GM03348 (cell line): ENCODE measurements at places on chromosomes 6 and 20.

DNA sequence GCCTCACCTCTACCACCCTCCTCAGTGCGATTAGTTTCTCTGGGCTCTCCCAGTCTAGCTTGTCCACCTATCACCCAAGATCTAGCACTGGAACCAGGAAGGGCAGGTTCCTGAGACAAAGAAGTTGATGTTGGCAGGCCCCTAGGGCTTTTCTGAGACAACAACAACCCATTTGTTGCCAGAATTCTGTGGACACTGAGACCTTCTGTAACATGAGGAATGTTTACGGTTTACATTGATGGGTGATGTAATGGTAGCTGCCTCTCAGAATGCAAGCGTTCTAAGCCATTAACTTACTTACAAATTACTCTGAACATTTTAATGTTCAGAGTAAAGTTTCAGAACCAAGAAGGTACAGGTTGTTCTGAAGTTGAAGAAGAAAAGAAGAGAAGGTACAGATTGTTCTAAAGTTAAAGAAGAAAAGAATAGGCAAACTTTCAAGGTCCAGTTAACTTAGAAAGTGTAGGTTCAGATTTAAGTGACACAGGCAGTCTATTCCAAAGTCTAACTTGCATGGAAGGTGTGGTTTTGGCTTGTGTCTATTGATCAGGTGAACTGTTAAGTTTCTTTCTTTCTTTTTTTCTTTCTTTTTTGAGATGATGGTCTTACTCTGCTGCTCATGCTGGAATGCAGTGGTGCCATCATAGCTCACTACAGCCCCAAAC lies 3.7 kb upstream of the MED23 start:
- no peak for DNase-seq

DNA sequence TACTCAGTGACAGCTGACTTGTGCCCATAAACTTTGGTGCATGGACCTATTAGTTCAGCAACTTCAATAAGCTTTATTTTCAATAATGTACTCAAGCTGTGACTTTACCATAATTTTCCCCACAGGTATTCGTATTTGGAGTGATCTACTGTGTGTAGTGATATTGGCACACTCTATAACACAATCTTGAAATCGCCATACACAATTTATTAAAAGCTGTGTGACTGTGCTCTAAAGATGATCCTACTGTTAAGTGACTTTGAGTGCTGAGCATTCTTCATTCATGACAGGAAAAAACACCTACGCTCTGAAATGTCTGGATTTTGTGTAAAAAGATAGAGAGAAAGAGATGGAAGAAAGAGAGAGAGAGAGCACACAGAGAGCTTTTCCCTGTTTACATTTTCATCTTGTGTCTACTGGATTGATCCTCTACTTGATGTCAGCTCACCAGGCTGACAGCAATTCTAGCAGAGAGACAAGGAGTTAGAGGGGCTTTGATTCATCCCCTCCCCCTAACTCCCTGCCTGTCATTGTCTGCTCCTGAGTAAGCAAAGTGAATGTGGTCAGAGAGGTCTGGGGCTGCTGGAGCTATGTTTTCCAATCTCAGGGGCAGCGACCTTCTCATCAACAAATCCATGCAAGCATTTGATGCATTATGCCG lies 538.7 kb upstream of the POU3F2 start:
- DNase-seq = no peak

DNA sequence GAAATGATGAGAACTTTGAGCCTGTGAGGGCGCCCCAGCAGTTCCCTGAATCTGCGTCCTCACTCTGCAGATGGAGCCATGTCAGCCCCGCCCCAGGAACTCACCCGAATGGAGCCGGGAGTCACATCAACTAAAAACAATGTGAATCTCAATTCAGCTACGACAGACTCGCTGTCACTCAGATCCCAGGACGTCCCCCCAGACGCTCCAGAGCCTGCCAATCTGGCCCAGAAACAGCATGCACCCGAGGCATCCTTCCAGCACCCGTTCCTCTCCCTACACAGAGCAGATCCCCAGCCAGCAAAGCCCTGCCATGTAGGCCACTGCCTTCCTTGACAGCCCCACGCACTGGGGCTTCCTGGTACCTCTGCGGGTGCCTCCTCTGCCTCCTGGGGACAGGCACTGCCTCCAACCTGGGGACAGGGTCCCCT lies 248.0 kb downstream of the TTLL2 start:
- DNase-seq = no peak

DNA sequence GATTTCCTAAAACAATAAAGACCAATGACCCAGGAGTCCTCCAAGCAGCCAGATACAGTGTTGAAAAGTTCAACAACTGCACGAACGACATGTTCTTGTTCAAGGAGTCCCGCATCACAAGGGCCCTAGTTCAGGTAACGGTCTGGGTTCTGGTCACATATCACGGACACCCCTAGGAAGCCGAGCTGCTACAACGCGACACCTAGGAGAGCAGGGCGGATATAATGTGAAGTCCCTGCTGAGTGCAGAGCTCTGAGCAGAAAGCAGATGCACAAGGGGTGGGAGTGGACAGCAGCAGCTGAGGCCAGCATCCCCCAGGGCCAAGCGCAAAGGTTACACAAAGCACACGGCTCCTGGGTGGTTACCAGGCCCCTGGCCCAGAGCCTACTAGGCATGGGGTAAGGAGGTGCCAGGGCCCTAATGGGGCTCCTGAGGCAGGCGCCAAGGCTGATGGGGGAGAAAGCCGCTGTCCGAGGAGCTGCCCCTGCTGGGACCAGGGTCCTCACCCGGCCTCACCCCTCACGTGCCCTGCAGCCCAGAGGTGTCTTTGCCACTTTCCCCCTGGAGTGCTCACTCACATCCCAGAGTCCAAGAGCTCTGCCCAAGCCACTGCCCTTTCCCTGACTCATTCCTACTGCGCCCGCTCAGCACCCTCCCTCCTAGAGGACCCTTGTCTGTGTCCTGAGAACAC lies 8.4 kb downstream of the CST7 start:
- DNase-seq = no peak

DNA sequence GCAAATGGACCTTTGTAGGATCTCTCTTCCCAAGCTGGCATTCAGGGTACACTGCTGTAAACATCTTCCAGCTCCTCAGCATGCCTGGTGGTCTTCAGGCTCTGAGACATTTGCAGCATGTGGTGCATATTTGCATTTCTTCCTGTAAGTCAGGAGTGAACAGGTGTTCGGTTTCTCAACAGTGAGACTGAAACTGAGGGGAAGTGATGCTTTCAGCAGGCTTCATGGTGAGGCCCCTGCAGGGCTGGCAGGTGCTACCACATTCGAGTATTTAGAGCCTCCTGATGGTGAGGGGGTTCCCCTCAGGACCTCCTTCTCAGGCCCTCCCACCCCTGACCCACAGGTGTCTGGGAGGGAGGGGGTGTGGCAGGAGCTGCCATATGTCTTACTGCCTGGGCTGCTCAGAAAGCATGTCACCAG lies 15.1 kb downstream of the MYBL2 start:
- DNase-seq = no peak

DNA sequence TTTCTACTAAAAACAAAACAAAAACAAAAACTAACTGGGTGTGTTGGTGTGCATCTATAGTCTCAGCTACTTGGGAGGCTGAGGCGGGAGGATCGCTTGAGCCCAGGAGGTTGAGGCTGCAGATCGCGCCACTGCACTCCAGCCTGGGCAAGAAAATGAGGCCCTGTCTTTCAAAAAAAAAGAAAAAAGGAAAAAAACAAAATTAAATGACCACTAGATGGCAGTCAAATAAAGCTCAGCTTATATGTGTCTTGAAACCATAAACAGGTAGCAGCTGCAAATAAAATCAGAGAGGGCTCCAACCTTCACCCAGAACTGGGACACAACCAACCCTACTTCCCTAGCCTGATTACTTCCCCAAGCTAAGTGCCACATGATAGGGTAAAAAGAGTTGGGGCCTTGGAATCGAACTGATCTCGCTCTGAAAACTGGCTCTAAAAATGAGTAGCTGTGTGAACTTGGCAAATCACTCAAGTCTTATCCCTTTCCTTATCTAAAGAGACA lies 67.1 kb upstream of the ADGRF4 start:
- peak; percentile 46 for DNase-seq

DNA sequence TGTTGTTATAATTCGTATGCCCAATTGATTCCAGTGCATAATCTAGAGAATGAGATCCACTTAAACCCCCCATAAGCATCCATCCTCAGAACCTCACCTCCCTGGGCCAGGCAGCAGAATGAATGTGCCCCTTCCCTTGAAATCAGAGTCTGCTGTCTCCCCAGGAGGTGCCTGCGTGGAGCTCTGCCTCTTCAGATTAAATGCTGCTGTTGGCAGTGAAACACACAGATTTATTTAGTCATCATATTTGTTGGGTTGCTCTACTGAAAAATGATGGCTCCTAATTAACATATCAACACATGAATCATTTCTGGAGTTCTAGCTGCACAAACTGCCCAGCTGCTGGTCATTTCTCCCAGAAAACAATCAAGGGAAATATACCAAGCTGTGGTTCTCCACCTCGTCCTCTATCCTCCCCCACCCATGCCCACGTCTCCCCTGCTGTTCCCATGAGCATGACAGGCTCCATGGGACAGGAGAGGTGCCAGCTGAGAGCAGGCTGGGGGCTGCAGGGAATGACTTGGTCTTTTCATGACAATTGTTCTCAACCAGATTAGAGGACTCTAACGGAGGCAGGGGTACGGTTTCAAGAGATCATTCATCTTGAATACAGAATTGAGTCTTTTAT lies 633.1 kb downstream of the CDH26 start:
- no peak for DNase-seq

- peak; percentile 39 for DNase-seq
Observed at GRCh38 chr6:148968771-148969602, 222.2 kb downstream of the UST start.

GRCh38 chr6:21000331-21000801 lies 466.1 kb downstream of the CDKAL1 start:
- no peak for DNase-seq

- DNase-seq = no peak
Observed at GRCh38 chr6:44989391-44989790, 338.7 kb upstream of the RUNX2 start.

DNA sequence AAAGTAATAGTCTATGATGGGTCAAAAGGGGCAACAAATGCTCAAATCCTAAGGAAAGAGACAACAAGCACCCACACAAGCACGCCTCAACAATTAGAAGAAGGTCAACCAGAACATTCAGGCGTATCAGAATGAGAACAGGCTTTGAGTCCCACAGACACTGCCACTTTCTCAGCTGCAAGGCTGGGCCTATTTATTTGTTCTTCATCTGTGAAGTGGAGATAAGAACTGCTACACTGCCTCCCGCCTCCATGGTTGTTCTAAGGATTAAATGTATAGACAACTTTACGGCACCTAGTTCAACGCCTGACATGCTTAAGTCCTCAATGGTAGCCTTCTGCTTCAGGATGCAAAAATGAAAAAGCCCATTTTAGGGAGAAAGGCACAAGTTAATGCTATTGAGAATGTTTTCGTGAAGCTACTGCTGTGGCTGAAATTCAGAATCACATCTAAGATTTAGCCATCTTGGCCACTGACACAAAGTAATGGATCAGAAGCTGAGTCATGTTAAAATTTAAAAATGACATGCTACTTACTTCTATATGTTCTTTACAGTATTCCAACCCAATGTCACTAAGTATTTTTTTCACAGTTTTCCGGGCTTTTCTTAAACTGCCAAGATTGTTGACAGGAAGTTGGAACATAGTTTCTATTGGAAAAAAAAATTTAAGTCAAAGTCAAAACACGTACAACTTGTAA lies 27.7 kb downstream of the ADNP start:
- no peak for DNase-seq

- DNase-seq = no peak
Observed at GRCh38 chr20:18412221-18412901, 54.5 kb downstream of the DZANK1 start.

GRCh38 chr6:67663105-67663895 lies 971.8 kb upstream of the ADGRB3 start:
- DNase-seq = no peak

DNA sequence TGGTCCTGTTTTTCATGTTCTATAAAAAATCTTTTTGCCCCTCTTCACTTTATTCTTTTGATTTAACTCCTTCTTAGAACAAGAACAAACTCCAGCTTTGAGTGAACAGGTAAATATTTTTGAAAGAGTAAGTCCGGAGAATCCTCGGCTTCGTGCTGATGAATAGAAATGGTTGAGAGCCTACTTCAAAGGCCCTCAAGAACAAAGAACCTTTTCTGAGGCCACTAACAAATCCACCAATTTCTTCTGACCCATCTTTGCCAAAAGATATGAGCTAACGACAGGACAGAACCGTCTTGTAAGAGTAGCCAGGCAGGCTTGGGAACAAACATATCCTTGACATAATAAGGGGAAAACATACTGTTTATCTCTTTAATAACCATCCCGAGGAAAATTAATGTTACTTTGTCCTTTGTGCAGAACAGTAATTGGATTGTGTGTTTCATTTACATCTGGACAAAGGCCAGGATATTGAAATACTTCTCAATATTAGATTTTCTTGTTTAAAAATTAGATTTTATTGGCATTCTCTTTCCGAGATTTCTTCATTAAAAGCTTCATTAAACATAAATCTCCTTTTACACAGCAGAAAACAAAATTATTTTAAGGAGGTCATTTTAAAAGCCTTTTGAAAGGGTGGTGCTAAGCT lies 52.9 kb downstream of the NOX3 start:
- no peak for DNase-seq

DNA sequence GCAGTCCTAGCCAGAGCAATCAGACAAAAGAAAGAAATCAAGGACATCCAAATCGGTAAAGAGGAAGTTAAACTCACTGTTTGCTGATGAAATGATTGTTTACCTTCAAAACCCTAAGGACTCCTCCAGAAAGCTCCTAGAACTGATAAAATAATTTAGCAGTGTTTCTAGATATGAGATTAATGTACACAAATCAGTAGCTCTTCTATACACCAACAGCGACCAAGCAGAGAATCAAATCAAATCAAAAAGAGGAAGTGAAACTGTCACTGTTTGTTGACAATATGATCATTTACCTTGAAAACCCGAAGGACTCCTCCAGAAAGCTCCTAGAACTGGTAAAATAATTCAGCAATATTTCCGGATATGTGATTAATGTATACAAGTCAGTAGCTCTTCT lies 21.7 kb downstream of the SERPINB9 start:
- no peak for DNase-seq

- DNase-seq = no peak
Observed at GRCh38 chr6:13811627-13812358, 2.6 kb downstream of the MCUR1 start.

DNA sequence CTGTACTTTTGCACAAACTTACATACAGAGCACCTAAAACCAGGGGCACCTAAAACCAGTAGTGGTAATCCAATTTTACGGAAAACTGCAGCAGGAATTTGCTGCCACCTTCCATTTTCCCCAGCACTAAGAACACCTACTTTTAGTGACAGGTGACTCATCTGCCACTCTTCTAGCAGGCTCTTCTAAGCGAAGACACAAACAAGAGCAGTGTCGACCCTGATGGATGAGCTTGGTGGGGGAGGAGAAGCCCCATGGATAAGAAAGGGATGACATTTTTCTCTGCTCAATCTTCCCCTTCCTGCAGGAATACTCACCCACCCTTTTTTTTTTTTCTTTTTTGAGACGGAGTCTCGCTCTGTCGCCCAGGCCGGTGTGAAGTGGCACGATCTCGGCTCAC lies 116.9 kb downstream of the GMPR start:
- no peak for DNase-seq

- no peak for DNase-seq
Observed at GRCh38 chr6:159400826-159401225, 231.6 kb downstream of the FNDC1 start.

GRCh38 chr6:160487116-160487515 lies 138.9 kb downstream of the SLC22A3 start:
- no peak for DNase-seq
